ENCODE measurements at places on chromosomes 5 and 9. TPM values are rescaled to one million over a fixed set of nuclear protein-coding genes. Genes with fewer than 3 reads are reported as not detected.

ELOVL7 gene
- total RNA-seq, result 0.85 TPM

LTC4S gene
- 0.39 TPM for total RNA-seq

GRIA1 gene
- not detected for total RNA-seq

SLC6A18 gene
- total RNA-seq, result not detected

DEPDC1B gene
- total RNA-seq, result 40.3 TPM

CCDC171 gene
- total RNA-seq, result 2.9 TPM

SHROOM1 gene
- 0.63 TPM for total RNA-seq

RGS7BP gene
- total RNA-seq, result not detected

TLE1 gene
- total RNA-seq, result 0.23 TPM

TSSK1B gene
- not detected for total RNA-seq

BHMT2 gene
- not detected for total RNA-seq

NKD2 gene
- 0.86 TPM for total RNA-seq

TMEM232 gene
- 1.2 TPM for total RNA-seq

PKD2L2 gene
- total RNA-seq, result not detected

EQTN gene
- total RNA-seq, result not detected

Data from activated CD4-positive, alpha-beta T cell treated with anti-CD3 and anti-CD28 coated beads for 36 hours (primary cell).